ENCODE measurements at places on chromosomes 16 and 17. TPM values are rescaled to one million over a fixed set of nuclear protein-coding genes. Genes with fewer than 3 reads are reported as not detected.

The CD300E gene
- total RNA-seq: not detected

DNA sequence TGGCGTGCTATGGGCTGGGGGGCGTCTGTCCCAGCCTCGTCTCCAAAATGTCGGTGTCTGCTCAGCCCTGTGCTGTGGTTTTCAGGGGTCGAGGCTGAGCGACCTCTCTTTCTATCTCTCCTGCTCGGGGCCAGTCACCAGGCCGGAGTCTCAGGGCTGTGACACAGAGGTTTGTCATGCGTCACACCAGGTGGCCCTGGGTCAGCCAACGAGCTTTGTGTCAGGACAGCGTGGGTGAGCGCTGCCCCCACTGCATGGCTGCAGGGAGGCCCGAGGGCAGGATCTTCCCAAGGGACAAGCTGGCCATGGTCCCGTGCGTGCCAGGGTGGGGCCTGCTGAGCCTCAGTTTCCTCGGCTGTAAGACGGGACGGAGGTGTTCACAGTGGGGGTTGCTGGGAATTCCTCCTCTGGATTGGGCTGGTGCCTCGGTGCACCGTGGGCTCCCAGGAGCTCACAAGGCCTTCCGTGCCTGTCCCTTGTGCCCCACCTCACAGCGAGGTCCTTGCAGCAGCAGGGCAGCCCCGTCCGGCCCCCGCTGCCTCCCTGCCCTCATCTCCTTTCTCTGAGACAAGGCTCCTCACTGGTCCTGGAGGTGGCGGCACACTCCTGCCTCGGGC is 50.5 kb downstream of the CBFA2T3 start:
- DNase-seq: no peak

DNA sequence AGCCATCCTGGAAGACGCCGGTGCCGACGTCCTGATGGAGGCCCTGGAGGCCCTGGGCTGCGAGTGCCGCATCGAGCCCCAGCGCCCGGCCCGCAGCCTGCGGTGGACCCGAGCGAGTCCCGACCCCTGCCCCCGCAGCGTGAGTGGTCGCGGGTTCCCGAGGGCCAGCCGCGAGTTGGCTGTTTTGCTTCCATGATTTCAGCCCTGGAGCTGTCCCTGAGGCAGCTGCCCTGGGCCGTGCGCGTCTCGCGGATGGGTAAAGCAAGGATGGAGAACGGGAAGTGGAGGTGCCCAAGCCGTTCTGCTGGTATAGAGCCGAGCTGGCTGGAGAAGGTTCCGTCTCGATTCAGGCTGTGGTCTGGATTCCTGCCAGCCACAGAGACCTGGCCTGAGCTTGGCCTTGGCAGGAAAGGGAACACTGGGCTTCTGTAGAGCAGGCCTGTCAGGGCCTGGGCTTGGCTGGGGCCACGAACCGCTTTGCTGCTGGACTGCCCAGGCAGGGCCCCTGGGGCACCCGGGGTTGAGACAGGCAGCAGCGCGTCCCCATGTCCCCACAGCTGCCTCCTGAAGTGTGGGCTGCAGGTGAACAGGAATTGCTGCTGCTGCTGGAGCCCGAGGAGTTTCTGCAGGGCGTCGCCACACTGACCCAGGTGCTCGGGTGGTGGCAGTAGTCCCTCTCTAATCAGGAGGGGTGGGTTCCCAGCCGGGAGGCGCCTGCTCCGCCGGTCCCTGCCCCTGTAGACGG is 941 bp upstream of the MRPS34 start:
- DNase-seq: no peak

DNA sequence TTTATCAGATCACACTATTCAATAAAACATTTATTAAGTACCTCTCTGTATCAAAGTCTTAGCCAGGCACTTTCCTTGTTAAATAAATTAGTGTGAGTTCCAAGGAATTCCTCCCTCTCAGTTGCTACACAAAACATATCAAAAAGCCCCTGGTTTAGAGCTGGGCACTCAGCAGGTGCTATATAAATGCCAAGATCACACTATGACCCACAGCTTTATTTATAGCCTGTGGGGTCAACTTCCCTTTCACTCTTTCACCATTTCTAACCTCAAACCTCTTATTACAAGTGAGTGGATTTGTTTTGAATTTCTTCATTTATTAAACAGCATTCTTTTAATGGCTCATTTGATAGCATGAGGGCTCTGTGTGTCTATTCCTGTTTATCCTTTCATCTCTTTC is 112.6 kb upstream of the MPHOSPH6 start:
- no peak for DNase-seq
